Right atrium auricular region (tissue), 2 donors: ENCODE measurements at places on chromosomes 16 and 17. TPM values are rescaled to one million over a fixed set of nuclear protein-coding genes. Genes with fewer than 3 reads are reported as not detected.
A peak's percentile ranks its signal among the peaks of the same experiment; 100 is the strongest.

DNA sequence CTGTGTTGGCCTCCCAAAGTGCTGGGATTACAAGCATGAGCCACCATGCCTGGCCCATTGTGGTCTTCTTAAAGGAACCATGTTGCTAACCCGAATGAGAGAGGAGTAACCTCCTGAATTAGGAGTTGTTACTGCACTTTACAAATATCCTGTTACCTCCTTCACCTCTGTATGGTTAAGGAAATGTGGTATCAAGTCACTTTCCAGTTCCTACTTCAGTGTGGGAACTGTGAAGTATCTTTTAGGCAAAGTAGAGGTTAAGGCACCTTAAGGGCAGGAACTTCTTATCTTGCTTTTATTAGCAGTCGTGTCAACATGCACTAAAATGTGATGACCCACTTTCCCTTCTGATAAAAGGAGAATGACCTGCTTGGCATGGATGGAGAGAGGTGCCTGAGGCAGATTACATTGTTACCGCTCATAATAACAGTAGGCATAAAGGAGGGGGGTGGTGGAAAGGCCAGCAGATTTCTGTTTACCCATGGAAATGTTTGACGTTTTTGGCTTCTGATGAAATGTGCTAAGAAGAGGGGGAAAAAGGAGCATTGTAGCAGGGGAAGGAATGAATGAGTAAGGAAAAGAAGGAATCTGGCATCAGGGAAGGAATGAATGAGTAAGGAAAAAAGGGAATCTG lies 28.5 kb downstream of the FTO start:
- no peak for DNase-seq

The CSHL1 gene
- total RNA-seq, result not detected

The EXOSC6 gene
- total RNA-seq, result 15.2 TPM

- DNase-seq, result no peak
These were observed 89.3 kb upstream of the SDK2 start for GRCh38 chr17:73733517-73733916.

The DDX28 gene
- 4.3 TPM for total RNA-seq

DNA sequence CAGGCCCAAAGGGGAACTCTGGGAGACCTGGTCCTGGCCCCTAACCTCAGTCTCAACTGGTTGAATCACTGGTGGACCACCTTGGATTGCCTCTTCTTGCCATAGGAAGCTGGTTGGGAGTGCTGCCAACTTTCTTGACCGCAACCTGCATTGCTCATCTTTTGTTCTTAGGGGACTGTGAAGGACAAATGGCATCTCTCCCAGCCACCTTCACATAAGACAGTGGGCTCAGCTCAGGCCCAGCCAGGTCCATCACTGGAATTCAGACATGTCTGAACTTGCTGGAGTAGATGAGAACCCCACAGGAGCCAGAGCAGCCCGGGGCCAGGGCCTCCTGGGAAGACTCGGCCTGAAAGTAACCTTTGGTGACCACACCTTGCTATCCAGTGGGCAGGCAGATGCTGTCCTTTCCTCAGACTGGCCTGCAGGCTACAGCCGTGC lies 18.8 kb downstream of the ADORA2B start:
- no peak for DNase-seq

DNA sequence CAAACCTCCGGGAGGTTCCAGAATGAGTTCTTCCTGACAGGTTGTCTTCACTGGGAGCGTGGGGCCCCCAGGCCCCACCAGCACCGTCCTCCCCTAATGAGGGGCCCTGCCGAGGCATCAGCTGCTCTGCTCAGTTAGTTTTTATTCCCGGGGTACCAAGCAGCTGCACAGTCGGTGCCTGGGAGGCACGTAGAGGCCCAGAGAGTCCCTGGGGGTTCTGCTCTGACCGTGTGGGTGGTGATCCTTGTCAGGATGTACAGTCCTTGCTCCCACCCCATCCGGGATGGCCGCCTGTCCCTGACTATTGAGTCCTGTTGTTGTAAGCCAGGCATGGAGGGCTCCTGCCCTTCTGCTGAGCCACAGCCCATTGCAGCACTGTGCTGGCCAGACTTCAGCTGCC lies 18.5 kb downstream of the NMRAL1 start:
- no peak for DNase-seq

GRCh38 chr16:2432286-2432685 lies 3.0 kb downstream of the CCNF start:
- no peak for DNase-seq

DNA sequence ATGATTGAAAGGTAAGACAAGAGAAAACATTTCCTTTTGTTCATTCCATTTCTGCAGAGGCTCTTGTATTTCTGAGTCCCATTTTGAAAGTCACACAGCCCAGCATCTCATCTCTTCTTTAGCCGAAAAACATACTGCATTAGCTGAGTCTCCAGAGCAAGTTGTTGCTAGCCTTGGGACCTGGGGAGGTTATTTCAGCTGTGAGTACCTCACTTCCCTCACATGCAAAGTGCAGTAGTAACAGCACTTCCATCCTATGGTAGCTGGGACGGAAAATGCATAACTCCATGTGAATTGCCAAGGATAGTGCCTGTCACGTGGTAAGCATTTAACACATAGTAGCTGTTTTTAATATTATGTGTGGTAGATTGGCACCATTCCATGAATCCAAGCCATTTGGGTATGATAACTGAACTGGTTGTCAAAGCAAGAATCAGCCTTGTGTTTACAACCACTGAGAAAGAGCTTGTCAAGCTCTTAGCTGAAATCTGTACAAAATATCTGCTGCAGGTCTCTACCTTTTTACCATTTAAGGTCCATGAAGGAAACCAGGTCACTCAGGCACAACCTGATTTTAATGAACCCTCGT lies 345.7 kb downstream of the CDH13 start:
- no peak for DNase-seq

DNA sequence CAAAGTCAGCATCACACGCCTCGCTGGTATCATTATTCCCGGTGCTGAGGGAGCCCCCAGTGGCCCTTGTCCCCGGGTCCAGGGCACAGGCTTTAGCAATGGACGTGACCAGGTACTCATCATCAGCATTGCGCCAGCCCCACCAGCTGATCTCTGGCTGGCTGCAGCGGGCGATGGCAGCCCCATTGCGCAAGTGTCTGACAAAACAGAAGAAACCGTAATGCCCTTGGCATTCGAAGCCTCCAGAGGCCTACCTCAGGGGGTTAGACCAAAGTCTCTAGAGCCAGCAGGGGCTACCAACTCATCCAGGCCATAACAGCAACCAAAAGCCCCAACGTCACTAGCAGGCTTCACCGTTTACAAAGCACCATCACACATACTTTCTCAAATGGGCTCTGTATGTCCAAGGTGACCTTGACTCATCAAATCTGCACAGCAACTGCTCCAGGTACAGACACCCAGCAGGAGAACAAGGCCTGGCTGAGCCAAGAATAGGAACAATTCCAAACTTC lies 7.3 kb downstream of the MTMR4 start:
- no peak for DNase-seq

The CDH1 gene
- total RNA-seq, result 0.93 TPM

DNA sequence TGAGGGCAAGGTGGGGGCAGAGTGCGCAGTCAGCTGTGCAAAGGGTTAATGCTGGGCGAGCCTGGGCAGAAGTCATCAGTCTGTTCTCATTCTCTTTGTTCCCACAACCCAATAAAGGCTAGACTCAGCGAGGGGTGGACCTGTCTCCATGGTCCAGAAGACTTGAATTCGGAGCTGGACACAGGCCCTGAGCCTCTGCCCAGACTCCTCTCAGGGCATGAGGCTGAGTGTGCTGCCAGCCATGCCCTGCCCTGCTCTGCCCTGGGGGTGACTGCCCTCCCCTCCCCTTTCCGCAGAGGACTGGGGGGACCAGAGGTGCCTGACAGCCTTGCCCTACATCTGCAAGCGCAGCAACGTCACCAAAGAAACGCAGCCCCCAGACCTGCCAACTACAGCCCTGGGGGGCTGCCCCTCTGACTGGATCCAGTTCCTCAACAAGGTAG lies 54.5 kb downstream of the MRC2 start:
- no peak for DNase-seq

GRCh38 chr17:21396237-21396636 lies 20.1 kb downstream of the KCNJ12 start:
- no peak for DNase-seq

The IQCK gene
- 14.4 TPM for total RNA-seq

DNA sequence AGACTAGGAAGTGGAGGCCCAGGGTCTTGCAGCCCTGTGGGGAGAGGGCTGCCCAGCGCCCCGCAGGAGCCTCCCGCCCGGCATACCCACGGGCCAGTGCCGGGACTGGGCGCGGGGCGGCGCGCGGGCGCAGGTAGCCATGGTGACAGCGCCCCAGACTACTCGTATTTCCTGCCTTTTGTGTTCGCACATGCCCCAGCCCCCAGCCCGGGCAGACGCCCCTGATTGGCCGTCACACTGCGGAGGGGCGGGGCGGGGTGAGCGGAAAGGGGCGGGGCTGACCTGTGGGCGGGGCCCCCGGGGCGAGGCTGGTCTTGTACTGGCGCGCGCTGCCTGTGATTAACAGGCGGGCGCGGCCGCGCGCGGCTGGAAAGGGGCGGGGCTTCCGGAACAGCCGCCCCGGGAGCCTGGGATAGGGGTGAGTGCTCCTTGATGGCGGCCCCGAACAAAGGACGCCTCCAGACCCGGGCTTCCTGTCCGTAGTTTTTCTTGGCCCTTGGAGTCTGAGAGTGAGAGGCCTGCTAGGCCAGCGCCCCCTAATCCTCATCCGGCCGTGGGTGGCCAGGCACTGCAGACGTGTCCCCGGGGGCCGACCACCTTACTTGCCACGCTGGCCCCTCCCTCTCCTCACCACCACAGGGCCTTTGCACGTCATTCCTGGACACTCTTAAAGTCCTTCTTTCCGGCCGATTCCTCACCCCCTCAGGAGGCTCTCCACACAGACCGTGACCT lies 71.0 kb downstream of the RAI1 start:
- peak; percentile 98 for DNase-seq

- DNase-seq, result no peak
These were observed 197.6 kb downstream of the CDH13 start for GRCh38 chr16:82824408-82824807.

DNA sequence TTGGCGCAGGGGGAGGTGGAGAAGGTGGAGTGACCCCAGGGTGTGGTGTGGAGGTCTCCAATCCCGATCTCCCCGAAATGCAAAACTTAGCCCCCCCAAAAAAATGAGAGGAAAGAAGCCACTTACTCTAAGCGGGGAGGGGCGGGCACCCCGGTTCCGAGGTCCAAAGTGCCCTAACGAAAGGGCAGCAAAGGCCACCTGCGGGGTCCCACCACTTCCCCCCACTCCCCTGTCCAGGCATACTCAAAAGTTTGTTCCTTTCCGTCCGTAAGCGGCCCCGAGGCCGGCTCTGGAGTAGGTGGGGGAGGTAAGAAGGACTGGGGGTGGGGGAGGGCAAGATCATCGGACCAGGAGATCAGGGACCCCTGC lies 1.1 kb downstream of the TOX3 start:
- no peak for DNase-seq

The TMEM92 gene
- not detected for total RNA-seq

The CNP gene
- 29.5 TPM for total RNA-seq

The FTO gene
- total RNA-seq, result 90.6 TPM

- no peak for DNase-seq
These were observed 672 bp downstream of the CMTR2 start for GRCh38 chr16:71288570-71288889.

The ZNF205 gene
- total RNA-seq, result 10.5 TPM

GRCh38 chr17:40582328-40582901 lies 17.1 kb upstream of the CCR7 start:
- DNase-seq, result no peak

The SNN gene
- 18.9 TPM for total RNA-seq

The ASGR2 gene
- not detected for total RNA-seq

DNA sequence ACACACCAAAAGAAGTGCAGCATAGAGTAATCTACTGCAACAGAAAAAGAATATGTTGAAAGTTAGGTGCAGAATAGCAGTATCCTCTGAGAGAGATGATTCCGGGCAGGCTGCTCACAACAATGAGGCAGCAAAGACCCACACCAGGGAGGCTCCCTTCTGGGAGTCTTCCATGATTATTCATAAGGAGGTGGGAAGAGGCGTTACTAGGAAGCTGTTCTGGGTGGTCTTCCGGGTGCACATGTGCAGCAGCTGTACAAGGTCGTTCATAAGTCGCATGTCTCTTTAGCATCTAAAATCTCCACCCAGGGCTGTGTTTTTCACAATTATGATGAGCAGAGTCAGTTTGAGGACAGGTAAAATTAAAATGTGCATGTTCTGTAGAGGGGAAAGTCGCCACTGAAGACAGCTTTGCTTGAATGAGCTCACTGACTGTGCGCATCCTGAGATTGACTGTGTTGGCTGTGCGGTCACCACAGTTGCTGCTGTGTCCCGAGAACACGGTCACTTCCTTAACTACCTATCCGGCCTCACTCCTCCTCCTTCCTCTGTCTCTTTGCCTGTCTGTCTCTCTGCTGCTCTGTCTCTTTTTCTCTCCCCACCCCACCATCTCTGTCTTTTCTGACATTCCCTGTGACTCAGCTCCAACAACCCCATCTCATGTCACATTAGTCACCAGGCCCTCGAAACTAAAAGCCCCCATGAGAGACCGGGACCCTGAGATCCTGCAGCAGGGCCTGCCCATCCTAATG lies 125.5 kb upstream of the HSBP1 start:
- no peak for DNase-seq

- peak; percentile 11 for DNase-seq
These were observed 81.5 kb downstream of the GAS7 start for GRCh38 chr17:10116753-10117420.
